Uterus (tissue), 4 donors: ENCODE measurements at places on chromosomes 2 and 18. TPM values are rescaled to one million over a fixed set of nuclear protein-coding genes. Genes with fewer than 3 reads are reported as not detected.

DNA sequence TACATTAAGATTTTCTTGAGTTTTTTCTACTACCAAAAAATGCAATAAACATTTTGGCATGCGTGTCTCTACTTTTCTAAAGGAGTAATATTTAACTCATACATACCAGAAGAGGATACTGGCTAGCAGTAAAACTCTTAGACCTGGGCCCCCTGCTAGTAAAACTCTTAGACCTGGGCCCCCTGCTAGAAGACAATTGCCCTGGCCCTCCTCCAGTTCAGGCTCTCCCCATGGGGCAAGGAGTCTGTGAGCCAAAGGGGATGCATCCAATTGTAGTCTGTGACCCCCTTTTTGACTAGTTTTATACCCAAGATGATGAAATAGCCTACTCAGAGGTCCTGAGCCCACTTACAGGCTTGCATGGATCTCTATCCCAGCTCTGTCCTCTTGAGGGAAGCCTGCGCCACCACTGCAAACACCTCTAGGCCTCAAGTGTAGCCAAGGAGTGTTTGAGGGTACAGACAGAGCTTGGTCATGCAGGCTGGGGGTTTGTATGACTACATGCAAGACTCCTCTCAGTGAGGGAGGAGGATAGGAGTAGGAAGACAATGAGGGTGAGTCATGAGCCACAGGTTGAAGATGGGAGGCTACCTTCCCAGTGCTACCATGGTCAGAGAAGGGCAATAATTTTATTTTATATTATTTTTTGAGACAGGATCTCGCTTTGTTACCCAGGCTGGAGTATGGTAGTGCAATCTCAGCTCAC is 45.2 kb upstream of the PGAP1 start:
- H3K4me3 ChIP-seq: no peak overlapping the region
- no peak for DNase-seq
- no peaks in the 10 kb centered on the region for H3K27me3 ChIP-seq
- H3K36me3 ChIP-seq: no peaks in the 10 kb centered on the region
- no peaks in the 10 kb centered on the region for H3K4me1 ChIP-seq

DNA sequence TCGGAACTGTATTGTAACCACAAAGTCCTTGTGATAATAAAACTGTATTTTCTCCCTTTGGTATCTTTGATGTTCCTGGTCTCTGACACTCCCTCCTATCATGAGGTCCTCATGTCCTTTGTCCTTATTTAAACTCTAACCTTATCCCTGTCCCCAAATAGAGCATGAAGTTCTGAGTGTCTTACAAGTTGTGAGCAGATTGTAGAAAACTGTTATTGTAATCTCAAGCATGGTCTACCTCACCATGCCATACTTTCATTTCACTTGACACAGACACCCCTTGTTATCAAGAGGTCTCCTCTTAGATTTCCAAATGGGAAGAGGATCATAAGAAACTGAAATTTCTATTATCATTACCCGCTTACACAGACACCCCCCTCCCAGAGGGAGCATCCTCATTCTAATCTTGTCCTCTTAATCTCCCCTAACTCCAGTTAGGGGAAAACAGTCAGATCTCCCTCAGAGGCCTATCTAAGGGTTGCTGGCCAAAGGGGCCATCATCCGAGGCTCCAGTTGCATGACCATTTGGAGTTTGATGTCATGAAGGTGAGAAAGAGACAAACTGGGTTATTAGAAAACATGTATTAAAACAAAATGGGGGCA is 29.0 kb downstream of the MYO3B start:
- no peaks in the 10 kb centered on the region for H3K27me3 ChIP-seq
- H3K4me3 ChIP-seq: no peak overlapping the region
- no peak overlapping the region for H3K27ac ChIP-seq
- no peak for DNase-seq

Gene NEB
- under 0.01 TPM for total RNA-seq

DNA sequence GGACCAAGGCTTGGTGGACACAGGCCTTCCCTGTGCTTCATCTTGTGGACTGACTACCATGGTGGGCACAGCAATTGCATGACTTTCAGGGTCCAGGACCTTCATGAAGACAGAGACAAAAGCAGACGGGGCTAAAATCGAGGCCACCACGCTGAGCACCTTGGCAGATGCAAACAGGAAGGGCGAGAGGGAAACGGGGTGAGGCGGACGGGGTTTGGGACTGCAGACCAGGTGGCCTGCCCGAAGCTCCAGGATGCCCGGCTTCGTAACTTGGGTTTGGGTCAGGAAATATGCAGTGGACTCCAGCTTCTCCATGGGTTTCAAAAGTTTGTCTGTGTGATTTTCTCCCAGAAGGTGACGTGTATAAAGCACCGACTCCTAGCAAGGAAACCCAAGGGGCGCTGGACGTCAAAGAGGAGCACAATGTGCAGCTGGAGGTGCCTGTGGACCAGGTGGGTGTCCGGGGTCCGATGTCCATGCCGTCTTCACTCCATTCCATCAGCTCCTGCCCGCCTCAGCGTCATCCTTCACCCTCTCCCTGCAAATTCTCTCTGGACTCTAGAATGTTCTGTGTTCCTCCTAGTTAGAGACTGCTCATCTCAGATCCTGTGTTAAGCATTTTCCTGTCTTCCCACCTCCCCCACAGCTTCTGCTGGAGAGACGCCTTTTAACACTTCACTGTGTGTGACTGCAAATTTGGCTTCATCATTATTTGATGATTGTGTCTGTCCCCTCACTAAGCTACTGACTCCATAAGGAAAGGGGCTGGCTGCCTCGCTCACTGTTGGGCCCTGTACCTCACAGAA is 65.8 kb downstream of the DCDC2C start:
- no peak overlapping the region for H3K4me3 ChIP-seq
- no peak for DNase-seq
- H3K27ac ChIP-seq: no peak overlapping the region

Gene EGR4
- not detected for total RNA-seq

Gene DNAH6
- 8.4 TPM for total RNA-seq

DNA sequence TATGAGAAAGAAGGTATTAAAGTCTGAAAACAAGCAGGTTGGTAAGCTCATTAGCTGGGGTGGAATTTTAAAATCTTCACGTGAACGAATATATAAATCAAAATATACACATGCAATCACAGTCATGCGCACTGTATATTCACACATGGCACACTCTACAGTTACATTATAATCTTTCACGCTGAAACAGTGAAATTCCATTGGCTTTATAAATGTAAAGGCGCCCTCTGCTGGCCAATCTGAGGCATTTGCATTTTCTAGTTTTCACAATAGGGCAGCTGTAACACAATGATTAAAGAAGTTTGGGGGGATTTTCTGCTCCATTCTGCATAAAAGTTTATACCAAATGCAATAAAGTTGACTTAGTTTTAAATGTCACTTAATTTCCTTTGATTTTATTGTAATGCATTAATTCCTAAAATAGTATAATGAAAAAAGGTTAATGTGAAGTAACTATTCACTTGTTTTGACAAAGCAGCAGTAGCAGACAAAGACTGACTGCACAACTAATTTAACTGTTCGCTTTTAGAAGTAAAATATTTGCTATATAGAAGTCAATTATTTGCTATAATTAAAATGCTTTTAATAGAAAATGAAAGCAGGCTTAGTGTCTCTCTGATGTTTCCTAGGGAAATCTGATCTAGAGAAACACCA is 17.2 kb downstream of the IFIH1 start:
- H3K27ac ChIP-seq: no peak overlapping the region
- no peak overlapping the region for H3K4me3 ChIP-seq
- no peaks in the 10 kb centered on the region for H3K27me3 ChIP-seq
- no peaks in the 10 kb centered on the region for H3K36me3 ChIP-seq
- H3K4me1 ChIP-seq: no peaks in the 10 kb centered on the region

- no peak overlapping the region for H3K4me3 ChIP-seq
- H3K4me1 ChIP-seq: no peaks in the 10 kb centered on the region
- H3K36me3 ChIP-seq: no peaks in the 10 kb centered on the region
- no peak overlapping the region for H3K27ac ChIP-seq
Observed at GRCh38 chr2:33052361-33052735, 105.6 kb downstream of the LTBP1 start.

GRCh38 chr2:223088866-223089265 is 36.9 kb downstream of the KCNE4 start:
- no peaks in the 10 kb centered on the region for H3K36me3 ChIP-seq
- no peaks in the 10 kb centered on the region for H3K4me1 ChIP-seq
- H3K27ac ChIP-seq: no peak overlapping the region

DNA sequence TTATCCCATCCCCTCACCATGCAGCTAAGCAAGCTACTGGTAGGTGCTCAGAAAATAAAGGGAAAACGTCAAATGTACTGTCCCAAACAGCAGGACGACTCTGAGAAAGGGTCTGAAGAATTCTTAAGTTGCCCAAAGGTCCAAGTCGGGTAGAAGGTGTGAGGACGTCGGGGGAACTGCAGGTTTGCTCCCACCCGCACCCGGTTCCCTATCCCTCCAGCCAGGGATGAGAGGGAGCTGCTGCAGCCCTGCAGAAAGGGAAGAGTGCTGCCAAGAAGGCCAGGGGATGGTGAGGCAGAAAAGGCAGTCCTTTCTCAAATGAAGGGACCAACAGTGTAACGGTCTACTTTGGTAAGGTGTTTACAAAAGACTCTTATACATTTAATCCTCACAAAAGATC is 6.9 kb upstream of the UCN start:
- H3K27me3 ChIP-seq: no peaks in the 10 kb centered on the region
- no peaks in the 10 kb centered on the region for H3K36me3 ChIP-seq
- H3K27ac ChIP-seq: no peak overlapping the region
- no peak for DNase-seq
- no peak overlapping the region for H3K4me3 ChIP-seq
- no peaks in the 10 kb centered on the region for H3K4me1 ChIP-seq

Gene POTEF
- not detected for total RNA-seq

Gene APCDD1
- total RNA-seq: 8.2 TPM

- H3K4me1 ChIP-seq: no peaks in the 10 kb centered on the region
- H3K27ac ChIP-seq: peak within 1 kb of the TSS; percentile 59
- H3K27me3 ChIP-seq: no peaks in the 10 kb centered on the region
Observed at GRCh38 chr2:168801961-168802858, at the start of gene NOSTRIN. TSS of gene NOSTRIN (plus strand) at chr2:168802637. CDS start at chr2:168802647, 10 bp downstream.

Gene VWC2L
- not detected for total RNA-seq

DNA sequence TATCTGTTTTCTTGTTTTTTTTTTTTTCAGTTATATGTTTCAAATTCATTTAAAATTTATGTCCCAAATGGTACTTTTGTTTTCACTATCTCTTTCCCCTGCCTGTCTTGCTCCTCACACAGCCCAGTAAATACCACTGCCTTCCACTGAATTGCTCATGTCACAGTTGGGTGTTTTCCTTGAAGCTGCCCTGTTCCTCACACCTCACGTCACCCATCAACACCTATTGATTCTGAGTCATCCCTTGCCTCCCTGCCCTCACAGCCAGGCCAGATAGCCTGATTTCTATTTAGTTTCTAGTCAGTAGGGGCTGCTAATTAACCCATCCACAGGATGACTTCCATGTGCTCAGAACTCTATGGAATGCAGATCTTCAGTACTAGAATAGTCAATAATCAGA is 25.3 kb downstream of the FSHR start:
- H3K27ac ChIP-seq: no peak overlapping the region
- H3K36me3 ChIP-seq: no peaks in the 10 kb centered on the region
- H3K4me3 ChIP-seq: no peak overlapping the region
- no peaks in the 10 kb centered on the region for H3K27me3 ChIP-seq
- no peak for DNase-seq
- H3K4me1 ChIP-seq: no peaks in the 10 kb centered on the region

DNA sequence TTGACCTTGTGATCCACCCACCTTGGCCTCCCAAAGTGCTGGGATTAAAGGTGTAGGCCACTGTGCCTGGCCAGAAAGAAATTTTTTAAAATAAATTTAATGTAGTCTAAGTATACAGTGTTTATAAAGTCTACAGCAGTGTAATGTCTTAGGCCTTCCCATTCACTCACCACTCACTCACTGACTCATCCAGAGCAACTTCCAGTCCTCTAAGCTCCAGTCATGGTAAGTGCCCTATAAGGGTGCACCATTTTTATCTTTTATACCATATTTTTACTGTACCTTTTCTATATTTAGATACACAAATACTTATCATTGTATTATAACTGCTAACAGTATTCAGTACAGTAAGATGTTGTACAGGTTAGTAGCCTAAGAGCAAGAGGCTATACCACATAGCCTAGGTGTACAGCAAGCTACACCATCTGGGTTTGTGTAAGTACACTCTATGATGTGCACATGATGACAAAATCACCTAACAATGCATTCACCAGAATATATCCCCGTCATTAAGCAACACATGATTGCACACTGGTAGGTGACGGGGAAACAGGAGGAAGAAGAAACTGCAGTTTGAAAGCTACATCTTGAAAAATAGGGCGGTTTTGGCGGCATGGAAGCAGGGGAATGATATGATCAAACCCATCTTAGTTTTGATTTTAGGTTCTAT is 105.1 kb upstream of the ITGB6 start:
- peak overlapping the region; percentile 83 for H3K27ac ChIP-seq
- H3K4me1 ChIP-seq: no peaks in the 10 kb centered on the region
- H3K4me3 ChIP-seq: no peak overlapping the region
- no peak for DNase-seq
- no peaks in the 10 kb centered on the region for H3K27me3 ChIP-seq

GRCh38 chr2:201572846-201573508 is 70.3 kb downstream of the TMEM237 start:
- no peaks in the 10 kb centered on the region for H3K36me3 ChIP-seq
- H3K4me3 ChIP-seq: no peak overlapping the region
- no peaks in the 10 kb centered on the region for H3K4me1 ChIP-seq
- H3K27ac ChIP-seq: no peak overlapping the region
- no peak for DNase-seq

DNA sequence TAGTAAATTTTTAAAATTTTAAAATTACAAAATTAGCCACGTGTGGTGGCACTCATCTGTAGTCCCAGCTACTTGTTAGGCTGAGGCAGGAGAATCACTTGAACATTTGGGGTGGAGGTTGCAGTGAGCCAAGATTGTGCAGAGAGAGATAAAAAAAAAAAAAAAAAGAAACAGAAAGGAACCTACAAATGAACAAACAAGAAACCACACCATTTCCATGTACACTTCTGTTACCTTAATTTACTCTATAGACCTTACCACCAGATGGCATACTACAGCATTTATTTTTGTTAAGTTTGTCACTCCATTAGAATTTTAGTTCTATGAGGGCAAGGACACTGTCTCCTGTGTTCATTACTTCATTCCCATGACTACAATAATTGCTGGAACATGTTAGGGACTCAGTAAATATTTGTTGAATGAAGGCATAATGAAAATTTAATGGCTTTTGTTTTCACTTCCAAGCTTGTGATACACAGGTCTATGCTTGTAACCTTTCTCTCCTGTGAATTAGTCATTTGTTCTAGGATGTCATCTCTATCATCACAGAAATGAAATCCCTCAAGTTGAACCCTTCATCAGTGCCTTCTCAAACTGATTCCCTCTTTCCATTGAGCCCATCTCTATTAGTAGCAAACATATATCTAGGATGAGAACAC is 76.0 kb downstream of the ARHGAP15 start:
- no peak overlapping the region for H3K27ac ChIP-seq
- DNase-seq: no peak
- H3K4me3 ChIP-seq: no peak overlapping the region
- H3K36me3 ChIP-seq: no peaks in the 10 kb centered on the region

DNA sequence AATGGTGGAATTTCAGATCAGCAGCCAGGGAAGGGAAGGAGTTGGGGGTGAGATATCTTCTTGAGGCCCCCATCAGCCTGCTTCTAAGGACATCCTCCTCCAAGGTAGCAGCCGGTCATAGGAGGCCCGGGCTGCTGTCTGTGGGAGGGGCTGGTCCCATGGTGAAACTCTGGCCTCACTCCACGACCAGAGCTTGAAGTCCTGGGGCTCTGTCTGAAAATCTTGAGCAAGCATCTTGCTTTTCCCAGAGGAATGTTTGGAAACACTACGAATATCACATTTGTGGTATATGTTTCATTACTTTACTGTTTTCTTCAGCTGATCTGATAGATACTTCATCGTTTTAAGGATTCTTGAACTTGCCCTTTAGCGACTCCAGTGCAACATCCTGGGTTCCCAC is 103.7 kb downstream of the CTAGE1 start:
- no peaks in the 10 kb centered on the region for H3K36me3 ChIP-seq
- H3K27ac ChIP-seq: peak overlapping the region; percentile 79
- no peaks in the 10 kb centered on the region for H3K4me1 ChIP-seq
- peak; percentile 71 for DNase-seq
- no peak overlapping the region for H3K4me3 ChIP-seq
